SJCRH30 (cell line): ENCODE measurements at places on chromosomes 1 and 21. TPM values are rescaled to one million over a fixed set of nuclear protein-coding genes. Genes with fewer than 3 reads are reported as not detected.

- no peak for DNase-seq
These were observed 15.7 kb downstream of the EPHX1 start for GRCh38 chr1:225825607-225826007.

DNA sequence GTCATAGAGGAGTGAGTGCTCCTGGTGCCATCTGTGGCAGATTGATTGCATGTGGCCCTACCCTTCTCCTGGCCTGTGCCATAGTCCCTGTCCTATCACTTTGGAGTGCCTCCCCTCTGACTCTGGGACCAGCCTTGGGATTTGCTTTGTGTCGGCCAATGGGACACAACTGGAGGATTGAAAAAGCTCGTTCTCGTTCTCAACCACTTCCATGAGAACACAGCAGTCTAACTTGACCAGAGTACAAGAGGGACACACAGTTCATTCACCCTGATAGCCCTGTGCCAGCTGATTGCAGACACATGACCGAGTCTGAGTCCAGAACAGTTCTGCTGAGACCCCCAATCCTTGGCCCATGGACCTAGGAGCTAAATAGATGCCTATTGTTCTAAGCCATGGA lies 47.8 kb downstream of the C1orf198 start:
- no peak for DNase-seq

DNA sequence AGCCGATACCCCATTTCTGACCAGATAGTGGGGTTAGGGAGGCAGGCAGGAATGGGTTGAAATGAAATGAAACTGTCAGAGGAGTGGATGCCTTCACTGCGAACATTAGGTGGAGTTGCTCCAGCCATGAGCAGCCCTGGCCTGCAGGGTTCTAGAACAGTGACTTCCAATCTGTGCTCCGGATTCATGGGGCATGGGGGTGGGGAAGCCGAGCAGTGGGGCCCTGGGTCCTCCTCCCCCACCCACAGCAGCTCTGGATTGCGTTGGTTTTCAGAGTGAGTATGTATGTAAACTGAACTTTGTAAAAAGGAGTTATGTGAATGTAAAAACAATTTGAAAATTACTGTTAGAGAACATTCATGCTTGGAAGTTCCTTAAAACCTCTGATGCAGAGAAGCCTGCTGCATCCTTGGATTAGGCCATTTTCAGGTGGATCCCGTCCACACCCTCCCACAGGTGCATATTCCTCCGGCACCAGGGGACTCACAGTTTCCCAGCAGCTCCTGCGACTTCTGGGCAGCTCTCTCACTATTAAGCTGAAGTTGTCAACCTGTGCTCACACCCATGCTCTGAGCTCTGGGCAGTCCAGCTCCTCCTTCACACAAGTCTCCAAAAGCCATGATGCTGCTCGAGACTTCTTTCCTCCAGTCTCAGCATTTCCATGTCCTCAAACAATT lies 54.4 kb upstream of the EDN2 start:
- DNase-seq, result no peak

- peak; percentile 59 for DNase-seq
These were observed 930 bp downstream of the CDC14A start for GRCh38 chr1:100353071-100353801.

DNA sequence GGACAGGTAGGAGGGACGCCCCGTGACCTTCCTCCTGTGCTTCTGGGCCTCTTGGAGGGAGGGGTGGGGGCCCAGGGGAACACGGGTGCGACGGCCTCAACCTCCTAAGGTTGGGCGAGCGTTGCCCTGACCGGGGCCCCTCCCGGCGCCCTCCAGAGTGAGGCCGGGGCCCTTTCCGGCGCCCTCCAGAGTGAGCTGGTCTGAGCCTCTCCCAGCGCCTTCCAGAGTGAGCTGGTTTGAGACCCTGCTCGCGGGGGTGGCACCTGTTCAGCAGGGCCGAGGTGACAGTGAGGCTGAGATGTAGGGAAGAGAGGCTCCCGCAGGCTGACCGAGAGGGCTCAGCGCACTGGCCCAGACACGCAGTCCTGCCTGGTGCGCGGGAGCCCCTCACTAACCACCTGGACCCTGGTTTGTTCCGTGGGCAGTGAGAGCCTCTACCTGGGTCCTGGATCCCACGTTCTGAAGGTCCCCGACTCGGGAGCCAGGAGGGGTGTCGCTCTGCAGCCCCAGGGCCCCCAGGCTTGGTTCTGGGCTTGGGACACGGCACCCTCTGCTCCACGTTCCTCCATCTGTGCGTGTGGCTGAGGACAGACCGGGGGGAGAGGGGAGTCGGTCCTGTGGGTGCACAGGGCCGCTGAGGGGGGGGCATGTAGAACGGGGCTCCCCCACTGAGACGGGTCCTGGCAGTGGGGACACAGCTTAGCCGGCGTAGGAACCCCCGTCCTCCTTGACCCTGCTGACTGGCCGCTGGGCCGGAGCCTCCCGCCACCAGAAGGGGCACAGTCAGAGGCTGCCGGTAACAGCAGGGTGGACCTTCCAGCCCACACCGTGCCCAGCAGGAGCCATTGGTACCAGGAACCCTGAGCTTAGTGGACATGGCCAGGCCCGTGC lies 1.4 kb downstream of the COL6A1 start:
- DNase-seq, result no peak

DNA sequence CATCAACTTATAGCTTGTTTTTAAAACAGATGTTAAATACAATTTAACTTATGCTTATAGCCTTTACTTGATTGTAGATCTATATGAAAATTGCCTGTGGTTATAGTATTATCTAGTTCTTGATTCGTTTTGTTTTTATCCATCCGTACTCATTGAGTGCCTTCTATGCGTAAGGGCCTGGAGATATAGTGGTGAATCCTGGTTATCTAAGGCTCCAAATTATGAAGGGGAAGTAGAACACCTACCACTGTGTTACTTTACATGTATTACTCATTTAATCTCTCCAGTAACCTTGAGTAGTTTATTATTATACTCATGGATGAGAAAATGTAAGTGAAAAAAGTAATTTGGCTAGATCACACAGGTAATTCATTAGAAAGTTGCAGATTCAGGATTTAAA lies 121.8 kb downstream of the OSBPL9 start:
- no peak for DNase-seq

DNA sequence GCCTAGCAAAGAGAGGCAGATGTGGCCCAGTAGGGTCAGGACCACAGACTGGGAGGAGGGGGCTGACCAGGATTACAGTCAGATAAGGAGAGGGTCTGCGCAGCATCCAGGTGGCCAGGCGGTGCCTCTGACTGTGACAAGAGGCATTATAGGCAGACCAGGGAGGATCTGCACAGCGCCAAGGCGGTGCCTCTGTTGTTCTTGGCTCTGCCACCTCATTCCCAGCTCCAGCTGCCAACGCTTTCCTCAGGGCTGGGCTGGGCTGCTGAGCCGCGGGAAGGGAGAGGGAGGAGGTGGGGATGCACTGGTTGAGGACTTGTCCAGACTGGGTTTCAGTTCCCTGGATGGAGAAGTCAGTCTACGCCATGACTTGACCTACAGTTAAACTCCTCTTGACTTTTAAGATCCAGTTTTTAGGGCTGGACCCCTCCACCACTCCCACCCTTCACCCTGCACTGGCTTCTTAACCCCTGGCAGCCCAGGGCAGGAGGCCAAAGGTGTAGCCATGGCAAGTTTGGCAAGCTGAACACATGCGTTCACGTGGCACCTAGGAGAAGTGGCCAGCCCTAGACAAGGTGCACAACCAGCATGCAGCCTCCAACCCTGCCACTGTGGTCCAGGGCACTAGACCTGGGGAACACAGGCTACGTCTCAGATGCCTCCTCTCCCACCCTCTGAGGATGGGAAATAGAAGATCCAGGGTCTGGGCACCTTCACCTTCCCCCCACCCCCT lies 4.5 kb upstream of the CRABP2 start:
- DNase-seq, result peak; percentile 35

DNA sequence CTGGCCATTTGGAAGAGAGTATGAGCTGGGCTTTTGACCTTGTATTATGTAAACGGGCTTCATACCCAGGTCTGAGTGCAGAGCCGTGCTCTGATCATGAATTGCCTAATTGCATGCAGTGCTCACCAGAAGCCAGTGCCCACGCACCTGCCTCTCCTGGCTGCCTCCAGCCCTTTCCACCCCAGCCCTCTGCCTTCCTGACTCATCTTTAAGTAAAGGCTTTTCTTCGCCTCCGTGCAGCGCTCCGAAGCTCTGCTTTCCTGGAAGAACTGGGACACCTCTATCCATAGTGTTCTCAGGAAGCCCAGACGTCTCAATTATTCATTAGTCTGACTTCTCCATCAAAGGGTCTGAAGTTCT lies 413.7 kb downstream of the PTPRU start:
- DNase-seq, result no peak

DNA sequence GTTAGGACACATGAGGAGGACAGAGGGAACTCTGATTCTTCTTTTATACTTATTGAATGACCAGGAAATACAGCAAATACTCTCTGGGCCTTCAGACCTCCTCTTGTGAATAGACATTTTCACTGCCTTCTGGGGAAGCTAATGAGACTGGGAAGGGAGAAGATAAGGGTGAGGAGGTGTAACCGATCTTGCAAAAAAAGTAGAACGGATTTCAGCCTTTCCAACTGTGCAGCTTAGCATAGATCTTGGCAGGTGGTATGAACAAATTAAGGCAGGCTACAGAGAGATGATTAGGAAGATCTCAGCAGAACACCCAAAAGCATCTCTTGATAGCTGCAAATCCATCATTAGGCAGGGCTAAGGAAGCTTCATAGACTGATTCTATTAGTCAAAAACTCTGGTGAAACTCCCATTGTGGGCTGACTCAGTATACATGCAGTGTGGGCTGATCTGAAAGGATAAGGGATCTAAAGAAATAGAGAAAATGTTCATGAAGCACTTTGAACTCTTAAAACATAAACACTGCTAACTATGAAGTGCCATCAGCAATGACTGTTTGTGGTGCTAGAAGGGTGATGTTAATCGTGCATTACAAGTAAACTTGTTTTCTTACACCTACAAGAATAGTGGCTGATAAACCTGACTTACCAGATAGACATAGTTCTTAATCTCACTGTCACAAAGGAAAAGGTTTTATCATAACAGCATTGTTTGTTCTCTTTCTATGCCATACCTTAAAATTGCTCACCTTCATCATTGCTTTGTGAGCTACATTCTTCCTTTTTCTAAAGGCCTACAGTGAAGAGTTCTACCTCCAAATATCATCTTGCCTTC lies 85.5 kb upstream of the PALMD start:
- DNase-seq, result no peak

- peak; percentile 34 for DNase-seq
These were observed 2.3 kb downstream of the H3-3A start for GRCh38 chr1:226064816-226065248.

GRCh38 chr1:96060621-96061020 lies 661.0 kb upstream of the PTBP2 start:
- DNase-seq, result no peak

DNA sequence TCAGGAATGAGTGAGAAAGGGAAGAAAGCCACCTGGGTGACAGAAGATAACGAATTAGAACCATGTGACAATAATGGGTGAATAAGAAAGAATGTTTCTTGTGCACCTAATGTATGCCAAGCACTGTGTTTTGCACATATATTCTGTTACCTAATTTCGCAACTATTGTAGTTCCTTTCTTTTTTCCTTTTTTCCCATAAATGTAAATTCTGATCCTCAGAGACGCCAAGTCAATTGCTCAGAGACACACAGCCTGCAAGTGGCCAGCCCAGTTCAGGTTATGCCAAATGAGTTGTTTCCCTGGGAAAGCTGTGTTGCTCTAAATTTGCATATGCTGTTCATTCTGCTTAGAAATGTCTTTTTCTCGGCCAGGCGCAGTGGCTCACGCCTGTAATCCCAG lies 1.7 kb upstream of the RSPO1 start:
- DNase-seq, result no peak

DNA sequence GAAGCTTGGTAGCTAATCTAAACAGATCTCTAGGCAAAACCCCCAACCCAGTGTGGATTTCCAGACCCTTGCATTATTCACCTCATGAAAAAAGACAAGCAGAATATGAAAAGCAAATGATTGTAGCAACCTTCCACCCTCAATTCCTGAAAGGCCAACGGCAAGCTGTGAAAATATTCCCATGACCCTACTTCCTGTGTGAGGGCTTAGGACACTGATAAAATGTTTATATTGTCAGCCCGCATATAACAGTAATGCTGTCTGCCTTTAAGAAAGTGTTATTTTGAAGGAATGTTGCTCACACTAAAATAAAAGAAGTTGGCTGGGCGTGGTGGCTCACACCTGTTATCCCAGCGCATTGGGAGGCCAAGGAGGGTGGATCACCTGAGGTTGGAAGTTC lies 233.5 kb upstream of the NRIP1 start:
- DNase-seq, result no peak

- no peak for DNase-seq
These were observed 18.3 kb downstream of the IL6R start for GRCh38 chr1:154423304-154423987.

- no peak for DNase-seq
These were observed 43.1 kb upstream of the SUCO start for GRCh38 chr1:172489847-172490246.

DNA sequence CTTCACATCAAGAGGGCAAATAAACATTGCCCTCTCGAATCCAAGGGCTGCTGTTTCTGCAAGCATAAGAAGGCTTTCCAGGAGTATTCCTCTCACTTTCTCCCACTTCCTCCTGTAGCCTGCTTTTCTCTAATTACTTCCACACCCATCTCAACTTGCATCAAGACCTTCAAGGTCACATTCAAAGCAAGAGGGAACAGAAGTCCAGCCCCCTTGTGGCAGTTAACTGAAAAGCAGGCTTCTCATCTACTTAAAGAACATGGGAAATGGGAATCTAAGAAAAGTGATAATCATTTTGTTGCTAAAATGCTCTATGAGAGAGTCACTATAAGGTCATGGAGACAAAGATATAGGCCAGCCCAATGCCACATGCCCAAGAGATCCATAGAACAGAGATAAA lies 874.4 kb downstream of the KCNT2 start:
- peak; percentile 5 for DNase-seq

GRCh38 chr1:2882966-2883696 lies 81.6 kb upstream of the TTC34 start:
- no peak for DNase-seq

DNA sequence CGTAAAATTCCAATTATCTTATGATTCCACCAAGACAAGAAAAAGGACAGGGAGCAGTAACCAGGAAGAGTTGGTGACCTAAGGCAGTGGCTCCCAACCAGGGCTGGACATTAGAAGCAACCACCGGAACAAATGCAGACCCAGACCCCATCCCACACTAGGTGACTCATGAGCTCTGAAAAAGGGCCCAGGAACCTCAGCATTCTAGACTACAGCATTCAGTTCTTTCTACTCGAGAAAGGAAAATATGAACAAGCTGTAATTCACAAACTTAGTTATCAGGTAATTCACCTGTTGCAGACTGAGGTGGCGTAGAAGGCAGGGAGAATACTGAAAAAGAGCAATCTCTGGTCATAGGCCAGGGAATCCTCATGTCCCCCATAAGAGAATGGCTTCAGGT lies 138.4 kb upstream of the KRTAP19-8 start:
- DNase-seq, result peak; percentile 52

- DNase-seq, result no peak
These were observed 114.4 kb upstream of the ZC3H12A start for GRCh38 chr1:37360011-37360410.

GRCh38 chr1:197390856-197391255 lies 122.8 kb downstream of the CRB1 start:
- DNase-seq, result no peak

GRCh38 chr1:212595787-212596714 lies 12.5 kb upstream of the ATF3 start:
- peak; percentile 85 for DNase-seq

The MAP3K21 gene
- total RNA-seq, result not detected in 2 replicates

The LDLRAD1 gene
- total RNA-seq, result not detected in 2 replicates

The PTCH2 gene
- total RNA-seq, result 1.3 and 1.8 TPM in 2 replicates

The LIX1L gene
- total RNA-seq, result 33.4 and 35.6 TPM in 2 replicates

The COL11A1 gene
- 0.35 TPM in 1 of 2 replicates, not detected in the other for total RNA-seq

The IKBKE gene
- total RNA-seq, result 3.1 and 3.5 TPM in 2 replicates

The S100B gene
- 0.18 and 0.25 TPM in 2 replicates for total RNA-seq

The TUFT1 gene
- 8.1 and 8.3 TPM in 2 replicates for total RNA-seq

The PDZK1IP1 gene
- total RNA-seq, result not detected in 2 replicates

The GBP4 gene
- total RNA-seq, result 0.02 TPM in 1 of 2 replicates, not detected in the other

The PTPN22 gene
- 1.4 and 2.0 TPM in 2 replicates for total RNA-seq
